Amygdala (tissue), 56 donors: ENCODE measurements at places on chromosomes 5 and 9.

DNA sequence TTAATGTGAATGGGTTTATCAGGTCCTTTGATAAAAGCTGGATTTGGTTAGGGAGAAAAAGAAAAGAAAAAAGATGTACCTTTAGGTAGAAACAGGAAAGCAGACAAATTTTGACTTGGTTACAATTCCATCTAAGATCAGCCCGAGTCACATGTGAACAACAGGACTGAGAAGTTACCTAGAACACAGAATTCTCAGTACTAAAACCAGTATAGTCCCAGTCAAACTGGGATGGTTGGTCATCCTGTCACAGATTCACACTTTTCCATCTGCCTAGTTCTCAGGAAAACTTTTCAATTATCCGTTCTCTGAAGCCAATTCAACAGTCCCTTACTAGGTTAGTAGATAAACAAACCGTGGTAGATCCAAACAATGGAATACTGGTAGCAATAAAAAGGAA, 190.3 kb upstream of the PTGER4 start:
- no peak for DNase-seq

DNA sequence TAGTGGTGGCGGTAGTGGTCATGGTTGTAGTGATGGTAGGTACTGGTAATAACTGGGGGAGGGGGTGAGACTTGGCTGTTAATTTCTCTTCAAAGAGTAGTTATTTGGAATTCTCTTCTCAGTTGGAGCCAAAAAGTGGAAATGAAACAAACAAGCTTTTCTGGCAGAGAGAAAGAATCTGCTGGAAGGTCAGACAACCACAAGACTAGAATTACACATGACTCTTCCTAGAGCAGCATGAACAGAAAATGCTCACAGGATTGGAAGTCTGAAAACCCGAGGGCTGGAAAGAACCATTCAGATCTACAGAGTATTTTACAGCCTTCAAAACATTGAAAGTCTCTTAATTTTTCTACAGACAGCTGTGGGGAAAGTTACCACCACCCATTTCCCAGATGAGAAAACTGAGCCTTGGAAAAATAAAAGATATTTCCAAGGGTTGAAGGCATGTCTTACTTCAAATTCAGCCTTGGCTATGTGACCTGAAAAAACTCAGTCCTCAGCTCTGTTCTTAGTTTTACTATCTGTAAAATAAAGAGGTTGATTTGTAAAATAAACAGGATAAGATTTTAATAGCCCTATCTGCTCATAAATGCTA, 42.9 kb upstream of the TRIM32 start:
- DNase-seq: no peak

- no peak for DNase-seq
These were observed 251.4 kb downstream of the GLIS3 start for GRCh38 chr9:4048441-4048840.

DNA sequence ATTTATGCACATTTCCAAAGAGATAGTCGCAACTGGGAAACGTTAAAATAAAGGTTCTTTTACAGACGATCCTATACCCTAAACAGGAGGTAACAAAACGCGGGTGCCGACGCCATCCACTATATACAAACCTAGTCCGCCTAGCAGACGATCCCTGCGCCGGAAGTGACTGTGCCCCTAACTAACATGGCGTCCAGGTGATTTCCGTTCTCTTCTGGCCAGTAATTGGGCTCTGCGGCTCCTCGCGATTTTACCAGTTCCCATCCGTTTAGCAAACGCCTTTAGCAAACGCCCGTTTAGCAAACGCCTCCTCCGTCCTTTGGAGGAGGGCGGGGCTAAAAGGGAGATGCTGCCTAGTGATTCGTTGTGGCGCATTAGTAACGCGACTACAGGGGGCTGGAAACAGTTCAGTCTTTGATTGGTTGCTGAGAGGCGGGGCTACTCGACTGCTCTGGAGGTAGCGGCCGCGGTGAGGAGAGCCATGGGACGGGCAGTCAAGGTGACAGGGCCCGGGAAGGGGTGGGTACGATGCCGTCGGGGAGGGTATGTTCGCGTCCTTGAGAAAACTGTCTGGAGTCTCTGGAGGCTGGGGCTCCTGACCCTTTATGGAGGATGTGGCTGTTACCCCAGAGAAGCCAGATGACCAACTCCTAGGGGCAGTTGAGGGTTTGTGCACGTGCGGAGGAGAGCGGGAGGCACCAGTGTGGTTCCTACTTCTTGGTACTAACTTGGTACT, at the start of gene LYRM7:
LYRM7 (plus strand) TSS at position 405 of the 736 bp plus-strand sequence; CDS start at position 482, 77 bp downstream.
- DNase-seq: peak; percentile 95

GRCh38 chr5:40093550-40093949, 586.2 kb upstream of the PTGER4 start:
- DNase-seq: no peak

DNA sequence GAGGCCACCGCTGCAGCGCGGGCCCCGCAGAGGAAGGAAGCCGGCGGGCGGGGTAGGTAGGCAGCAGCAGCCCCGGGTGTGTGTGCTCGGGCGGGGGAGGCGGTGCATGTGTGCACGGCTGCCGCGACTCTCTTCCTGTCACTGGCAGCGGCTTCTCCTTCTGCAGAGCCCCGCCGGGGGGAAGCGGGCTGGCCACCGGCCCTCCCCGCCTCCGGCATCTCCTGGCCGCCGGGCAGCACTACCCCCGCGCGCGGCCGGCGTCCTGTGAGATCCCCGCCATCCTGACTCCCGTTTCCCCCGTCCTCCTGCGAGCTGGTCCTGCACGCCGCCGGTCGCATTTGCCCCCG, 315 bp downstream of the PIK3R1 start:
- no peak for DNase-seq

DNA sequence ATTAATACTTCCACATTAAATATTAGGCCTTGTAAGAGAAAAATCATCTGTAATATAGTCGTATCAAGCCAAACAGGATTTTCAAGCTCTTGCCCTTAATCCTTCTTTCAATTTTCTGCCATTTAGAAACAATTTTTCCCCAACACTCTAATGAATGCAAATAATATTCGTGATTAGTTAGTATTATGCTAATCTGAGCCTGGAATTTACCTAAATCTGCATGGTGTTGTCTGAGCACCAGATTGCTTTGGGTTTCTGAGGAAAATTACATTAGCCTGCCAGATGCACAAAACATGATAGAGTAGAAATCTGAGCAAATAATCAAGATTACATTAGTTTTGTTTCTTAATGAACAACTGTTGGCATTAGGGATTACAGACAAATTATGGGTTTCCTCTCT, 176.6 kb downstream of the ZDHHC21 start:
- DNase-seq: no peak

GRCh38 chr5:124056326-124056990, 544.5 kb downstream of the CSNK1G3 start:
- no peak for DNase-seq

DNA sequence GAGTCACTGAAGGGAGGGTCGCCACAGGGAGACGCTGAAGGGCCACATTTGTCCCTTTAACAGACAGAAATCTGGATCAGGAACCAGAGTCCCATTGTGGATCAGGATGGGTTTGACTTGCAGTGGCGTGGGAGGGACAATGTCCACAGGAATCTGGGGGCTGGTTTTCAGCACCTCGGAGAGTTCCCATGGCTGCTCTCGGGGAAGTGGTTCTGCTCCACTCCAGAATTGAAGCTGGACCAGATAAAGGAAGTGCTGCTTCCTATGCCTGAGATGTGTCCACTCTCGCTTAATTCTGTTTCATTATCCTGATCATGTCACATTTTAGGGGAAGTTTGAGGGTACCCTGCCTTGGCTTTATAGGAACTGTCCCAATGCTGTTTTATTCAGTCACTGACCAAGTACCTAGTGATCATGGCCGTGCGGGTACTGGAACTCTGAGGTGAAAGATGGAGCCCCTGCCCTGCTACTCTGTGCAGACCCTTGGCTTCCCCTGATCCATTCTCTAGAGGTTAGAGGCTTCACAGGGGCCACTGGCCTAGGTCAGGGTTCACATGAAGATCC, 28.7 kb downstream of the ENHO start:
- no peak for DNase-seq

DNA sequence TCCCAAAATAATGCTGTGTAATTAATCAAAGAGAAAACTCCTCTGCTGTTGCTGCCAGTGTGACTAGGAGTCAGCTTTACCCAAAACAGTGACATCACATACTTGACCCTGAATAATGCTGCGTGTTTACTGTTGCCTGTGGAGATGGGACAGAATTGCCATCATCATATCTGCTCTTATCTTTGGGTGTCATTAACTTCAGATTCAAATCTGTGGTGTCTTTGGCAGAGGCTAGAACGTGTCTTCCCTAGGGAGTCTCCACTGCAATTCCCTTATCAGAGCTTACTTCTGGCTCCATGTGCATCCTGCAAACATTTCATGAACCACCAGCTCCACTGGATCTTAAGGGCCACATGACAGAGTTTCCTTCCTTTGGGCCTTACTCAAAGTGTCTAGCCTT, 88.9 kb upstream of the MRPS30 start:
- no peak for DNase-seq
